Hippocampal formation (tissue), 2 donors: ENCODE measurements at places on chromosomes 12 and 14.

- DNase-seq = no peak
Observed at GRCh38 chr14:68819260-68819691, 26.4 kb upstream of the ZFP36L1 start.

GRCh38 chr14:26938054-26938453 is 340.2 kb upstream of the NOVA1 start:
- DNase-seq = no peak

DNA sequence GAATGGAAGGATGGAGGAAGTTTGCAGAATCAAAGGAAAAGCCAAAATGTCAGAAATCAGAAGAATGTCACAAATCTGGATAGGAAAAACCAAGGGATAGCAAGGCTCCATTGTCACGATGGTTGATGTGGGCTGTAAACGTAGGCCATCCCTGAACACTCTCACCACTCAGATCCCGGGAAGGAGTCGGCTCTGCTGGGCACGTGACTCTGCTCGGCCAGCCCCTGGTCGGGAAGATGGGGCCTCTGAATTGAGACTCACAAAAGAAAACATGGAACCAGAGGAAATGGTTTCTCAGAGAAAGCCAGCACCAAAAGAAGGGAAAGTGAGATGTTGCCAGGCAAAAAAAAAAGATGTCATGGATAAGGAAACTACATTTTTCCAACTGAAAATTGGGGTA is 26.2 kb downstream of the TCP11L2 start:
- DNase-seq = no peak

GRCh38 chr14:74983343-74983742 is 19.4 kb upstream of the EIF2B2 start:
- DNase-seq = no peak

GRCh38 chr12:47085815-47086252 is 6.1 kb upstream of the AMIGO2 start:
- DNase-seq = no peak

DNA sequence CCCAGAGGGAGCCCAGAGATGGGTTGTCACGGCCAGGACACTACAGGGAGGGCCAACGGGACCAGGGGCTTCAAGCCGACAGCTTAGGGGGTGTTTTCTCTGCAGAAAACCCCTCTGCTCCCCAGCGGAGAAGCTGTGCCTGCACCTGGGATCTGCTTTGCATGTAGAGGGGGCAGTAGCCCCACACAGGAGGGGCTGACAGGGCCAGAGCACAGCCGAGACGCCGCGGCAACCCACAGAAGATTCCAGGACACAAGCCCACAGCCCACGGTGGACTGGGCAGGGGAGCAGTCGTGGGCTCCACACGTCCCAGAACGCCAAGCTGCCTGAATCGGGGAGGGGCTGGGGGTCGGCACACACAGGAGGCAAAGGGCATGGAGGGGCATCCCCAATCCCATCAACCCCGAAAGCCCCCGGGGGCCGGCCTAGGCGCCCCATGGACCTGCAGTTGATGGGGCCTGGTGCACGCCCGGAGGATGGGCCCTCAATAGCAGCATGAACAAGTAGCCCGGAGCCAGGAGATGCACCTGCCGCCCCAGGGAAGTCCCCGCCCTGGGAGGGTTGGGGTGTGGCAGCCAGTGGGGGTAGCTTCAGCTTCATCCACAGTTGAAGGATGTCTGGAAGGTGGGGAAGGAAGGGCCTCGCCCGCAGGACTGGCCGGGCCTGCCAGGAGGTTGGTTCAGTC is 30.5 kb upstream of the TMEM179 start:
- DNase-seq = no peak

DNA sequence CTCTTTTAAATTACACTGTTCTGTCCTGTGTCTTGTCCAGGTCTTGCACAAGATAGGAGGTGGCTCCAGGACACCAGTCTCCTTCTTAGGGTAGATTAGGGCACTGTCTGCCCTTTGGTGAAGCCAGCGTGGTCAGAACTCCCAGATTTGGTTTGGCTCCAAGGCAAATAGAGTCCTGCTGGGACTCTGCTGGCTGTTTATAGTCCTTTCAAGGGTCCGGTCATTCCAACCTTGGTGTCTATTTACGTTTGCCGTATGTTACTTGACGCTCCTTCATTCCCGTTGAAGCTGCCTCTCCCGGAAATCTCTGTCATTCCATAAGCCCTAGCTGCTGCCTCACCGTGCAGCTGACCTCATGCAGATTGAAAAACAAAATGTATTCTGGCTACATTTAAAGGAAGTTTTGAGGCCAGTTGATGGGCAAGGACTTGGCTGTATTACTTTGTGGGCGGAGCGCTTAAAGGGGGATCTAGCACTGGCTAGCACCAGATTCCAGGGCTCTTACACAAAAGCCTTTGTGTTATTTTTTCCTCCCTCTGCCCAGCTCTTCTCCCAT is 180.6 kb downstream of the AKAP6 start:
- peak; percentile 82 for DNase-seq

- peak; percentile 71 for DNase-seq
Observed at GRCh38 chr12:68317047-68317667, 15.0 kb downstream of the MDM1 start.

DNA sequence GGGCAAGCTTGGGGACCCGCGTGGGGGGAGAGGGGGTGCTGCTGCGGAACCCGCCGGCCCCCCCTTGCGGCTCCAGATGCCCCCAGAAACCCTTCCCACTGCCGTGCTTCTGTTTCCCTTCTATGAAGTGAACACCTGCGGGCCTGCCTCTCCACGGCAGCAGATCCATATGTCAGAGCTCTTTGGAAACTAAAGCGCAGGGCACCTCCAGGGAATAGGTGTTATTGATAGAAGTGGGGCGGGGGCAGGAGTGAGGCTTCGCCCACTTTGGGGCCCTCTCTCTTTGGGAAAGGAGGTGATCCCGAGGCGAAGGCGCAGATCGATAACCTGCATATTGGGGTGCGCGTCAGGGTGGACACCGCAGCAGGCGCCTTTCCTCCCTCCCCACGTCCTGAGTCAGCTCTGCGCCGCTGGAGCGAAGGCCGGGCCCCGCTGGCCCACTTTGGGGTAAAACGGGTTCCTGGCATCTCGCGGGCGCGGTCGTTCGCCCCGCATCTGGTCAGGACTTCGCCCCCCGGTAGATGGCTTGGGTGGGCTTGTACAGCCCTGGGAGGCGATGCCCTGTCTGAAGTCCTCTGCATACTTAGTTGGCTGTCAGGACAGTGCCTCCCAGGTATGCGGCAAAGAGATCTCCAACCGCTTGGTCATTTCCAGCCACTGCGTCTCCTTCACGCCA is 524 bp downstream of the KMT5A start:
- no peak for DNase-seq

- no peak for DNase-seq
Observed at GRCh38 chr12:48717252-48717695, 767 bp upstream of the CCNT1 start.

GRCh38 chr12:79624378-79624777 is 66.4 kb downstream of the PAWR start:
- DNase-seq = no peak

GRCh38 chr12:13024531-13024916 is 19.7 kb upstream of the FAM234B start:
- no peak for DNase-seq

GRCh38 chr12:12323591-12323990 is 26.5 kb downstream of the MANSC1 start:
- DNase-seq = no peak

DNA sequence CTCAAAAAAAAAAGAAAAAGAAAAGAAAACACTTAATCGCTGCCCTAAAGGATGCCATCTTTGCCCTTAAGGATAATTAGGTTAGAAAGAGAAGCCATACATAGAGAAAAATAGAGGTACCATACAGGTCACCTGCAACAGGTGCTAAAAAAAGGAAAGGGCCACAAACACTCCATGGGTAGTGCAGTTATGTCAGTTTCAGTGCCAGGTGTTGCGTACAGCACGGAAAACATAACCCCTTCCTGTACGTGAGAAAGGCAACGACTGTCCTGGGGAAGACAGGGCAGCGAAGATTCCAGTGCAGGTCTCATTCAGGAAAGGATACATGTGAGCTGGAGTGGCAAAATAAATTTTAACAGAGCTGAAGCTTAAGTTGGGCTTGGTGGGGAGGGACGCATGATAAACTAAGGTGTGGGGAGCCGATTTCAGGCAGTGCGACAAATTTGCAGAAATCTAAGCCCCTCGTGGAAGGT is 553 bp upstream of the DAZAP2 start:
- DNase-seq = no peak

- DNase-seq = no peak
Observed at GRCh38 chr12:88472248-88472647, 108.0 kb downstream of the KITLG start.

DNA sequence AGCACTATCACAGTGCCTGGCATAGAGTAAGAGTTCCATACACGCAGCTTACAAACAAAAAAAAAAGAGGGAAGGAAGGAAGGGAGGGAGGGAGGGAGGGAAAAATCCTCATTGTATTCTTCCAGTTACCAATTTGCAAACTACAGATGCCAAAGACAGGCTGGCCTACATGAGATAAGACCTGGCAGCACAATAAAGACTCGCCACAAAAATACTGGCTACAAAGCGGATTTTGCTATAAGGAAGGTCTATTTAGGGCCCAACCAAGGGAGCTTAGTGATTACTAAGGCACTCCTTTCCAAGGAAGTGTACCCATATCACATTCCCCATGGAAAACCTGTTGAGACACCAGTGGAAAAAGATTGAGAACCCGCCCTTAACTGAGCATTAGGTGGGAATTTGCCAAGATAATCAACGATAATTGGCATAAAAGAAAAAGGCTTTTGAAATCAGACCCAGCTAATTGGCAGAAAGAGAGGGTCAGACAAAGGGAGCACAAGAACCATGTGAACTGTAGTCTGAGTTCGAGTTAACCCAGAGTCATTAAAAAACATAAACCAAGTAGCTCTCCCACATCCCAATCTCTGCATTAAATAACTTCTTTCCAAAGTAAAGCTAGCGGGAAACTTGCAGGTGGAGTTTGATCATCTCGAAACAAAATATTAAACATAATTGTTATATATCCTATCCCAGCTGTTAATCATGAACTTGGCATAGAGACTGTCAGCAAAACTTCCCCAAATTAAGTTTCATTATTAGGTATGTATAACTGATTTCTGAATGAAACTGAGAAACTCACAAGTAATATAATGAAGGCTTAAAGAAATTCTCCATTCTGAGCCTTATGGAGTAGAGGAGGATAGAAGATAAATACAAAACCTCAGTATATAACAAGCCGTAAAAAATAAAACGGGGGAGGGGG is 50.1 kb downstream of the PHLDA1 start:
- DNase-seq = no peak

GRCh38 chr12:107826276-107826675 is 51.8 kb downstream of the ASCL4 start:
- no peak for DNase-seq

- no peak for DNase-seq
Observed at GRCh38 chr14:20986811-20987210, 3.0 kb upstream of the METTL17 start.

- no peak for DNase-seq
Observed at GRCh38 chr14:88545256-88545655, 9.6 kb downstream of the PTPN21 start.

- DNase-seq = no peak
Observed at GRCh38 chr12:108302403-108303311, 36.5 kb downstream of the CMKLR1 start.

DNA sequence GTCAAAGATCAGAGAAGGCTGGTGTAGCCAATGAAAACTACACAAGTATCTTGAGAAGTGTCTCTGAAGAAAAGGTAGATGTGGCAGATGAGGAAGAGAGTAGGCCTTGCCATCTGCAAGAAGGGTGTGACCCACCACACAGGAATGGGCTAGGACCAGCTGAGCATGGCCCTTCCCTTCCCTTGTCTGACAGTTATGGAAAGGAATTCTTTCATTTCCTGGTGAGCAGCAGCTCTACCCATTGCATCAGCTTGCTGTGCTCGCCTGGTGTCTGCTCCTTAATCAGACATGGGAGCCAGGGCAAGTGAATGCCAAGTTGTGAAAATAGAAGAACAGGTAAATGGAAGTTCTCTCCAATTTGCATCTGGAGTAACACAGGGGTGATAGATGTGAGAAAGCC is 145.2 kb upstream of the KRR1 start:
- no peak for DNase-seq

DNA sequence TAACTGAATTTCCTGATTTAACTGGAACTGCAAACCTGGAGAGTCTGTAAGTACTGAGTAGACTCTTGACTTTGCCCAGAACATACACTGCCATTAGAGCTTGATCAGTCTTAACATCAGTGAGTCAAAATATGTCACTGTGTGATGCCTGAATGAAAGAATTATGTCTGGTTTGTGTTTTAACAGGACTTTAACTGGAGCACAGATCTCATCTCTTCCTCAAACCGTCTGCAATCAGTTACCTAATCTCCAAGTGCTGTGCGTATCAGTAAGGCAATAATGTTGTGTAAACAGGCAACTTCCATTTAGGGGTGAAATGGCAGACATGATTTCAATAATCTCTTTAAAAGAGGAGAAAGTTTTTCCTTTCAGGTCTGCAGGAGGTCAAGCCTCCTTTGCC is 97.0 kb downstream of the ZFC3H1 start:
- DNase-seq = no peak

- DNase-seq = no peak
Observed at GRCh38 chr14:33996462-33996861, 45.6 kb upstream of the EGLN3 start.

DNA sequence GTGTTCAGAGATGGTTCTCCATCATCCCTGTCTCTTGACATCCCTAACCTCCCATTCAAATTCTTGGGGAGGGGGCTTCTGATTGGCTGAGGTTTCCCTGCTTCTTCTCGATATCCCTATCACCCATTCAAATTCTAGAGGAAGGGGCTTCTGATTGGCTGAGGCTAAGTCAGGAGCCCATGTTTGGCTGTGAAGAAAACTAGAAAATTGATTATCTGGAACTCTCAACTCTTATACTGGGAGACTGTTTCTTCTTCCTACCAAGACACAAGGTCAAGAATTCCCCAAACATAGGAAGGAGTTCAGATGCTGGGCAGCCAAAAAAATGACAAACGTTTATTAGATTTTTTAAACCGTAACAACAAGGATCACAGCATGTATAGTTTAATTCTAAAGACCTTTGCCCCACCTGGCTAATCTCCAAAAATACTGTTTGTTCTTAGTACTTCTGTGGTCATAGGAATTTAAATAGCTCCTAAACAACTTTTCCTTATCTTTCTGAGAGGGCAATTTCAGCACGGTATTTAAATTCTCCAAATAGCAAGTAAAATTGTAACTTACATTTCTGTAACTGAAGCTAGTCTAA is 26.4 kb downstream of the SPIC start:
- no peak for DNase-seq

DNA sequence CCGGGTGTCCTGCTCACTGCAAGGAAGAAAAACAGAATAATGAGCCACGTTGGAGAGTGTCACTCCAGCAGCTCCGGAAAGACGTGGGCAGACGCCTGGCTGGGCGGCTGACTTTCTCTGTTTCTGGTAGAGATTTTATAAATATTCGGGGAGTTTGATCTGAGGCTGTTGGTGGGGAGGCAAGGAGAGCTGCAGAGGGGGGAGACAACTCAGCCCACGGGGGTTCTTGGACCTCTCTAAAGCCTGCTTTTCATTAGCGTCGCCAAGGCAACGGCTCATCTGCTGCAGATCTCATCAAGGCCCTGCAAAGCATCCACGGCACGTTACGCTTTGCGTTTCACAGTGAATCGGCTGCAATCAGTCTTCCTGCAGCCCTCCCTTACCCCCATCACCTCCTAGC is 207.2 kb downstream of the ZFP36L1 start:
- no peak for DNase-seq
